ENCODE measurements at places on chromosomes 5 and 9.

DNA sequence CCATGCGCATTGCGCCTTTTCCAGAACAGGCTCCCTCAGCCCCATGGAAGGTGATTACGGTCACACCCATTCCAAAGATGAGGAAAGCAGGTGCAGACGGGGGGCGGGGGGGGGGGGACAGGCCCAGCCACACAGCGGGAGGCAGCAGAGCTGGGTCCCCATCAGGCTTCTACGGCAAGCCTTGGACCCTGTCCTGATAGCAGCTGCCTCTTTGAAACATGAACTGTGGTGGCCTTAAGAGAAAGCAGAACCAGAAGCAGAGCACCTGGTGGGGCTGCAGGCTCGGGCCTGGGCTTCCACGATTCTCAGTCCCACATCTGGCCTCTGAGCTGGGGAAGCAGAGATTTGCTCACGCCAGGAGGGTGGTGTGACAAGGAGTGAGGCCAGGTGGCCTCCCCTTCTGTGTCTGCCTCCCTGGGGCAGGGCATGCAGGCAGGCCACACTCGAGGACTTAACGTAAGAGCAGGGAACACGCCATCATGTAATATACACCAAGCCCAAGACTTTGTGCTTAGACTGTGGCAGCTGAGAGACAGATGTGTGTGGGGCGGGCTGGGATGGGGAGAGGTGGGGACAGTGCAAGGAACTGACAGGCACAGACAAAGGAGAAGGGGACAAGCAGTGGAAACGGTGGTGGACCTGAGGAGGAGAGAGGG, 14.2 kb upstream of the PHYKPL start:
- DNase-seq, result no peak
- H3K27ac ChIP-seq, result no peak overlapping the region
- no peaks in the 10 kb centered on the region for H3K36me3 ChIP-seq

DNA sequence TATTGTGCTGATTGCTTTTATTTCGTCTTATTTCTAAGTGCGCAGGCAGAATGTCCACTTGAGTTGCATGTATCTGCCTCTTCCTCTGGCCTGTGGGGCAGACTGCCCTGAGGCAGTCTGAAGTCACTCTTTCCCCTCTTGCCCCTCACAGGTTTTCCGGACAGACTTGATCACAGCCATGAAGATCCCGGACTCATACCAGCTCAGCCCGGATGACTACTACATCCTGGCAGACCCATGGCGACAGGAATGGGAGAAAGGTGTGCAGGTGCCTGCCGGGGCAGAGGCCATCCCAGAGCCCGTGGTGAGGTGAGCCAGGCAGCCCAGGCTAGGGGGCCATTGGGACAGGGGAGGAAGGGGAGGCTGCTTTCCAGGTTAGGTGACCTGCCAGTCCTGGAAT, 26.4 kb downstream of the JADE2 start:
- no peak overlapping the region for H3K4me3 ChIP-seq
- no peaks in the 10 kb centered on the region for H3K4me1 ChIP-seq
- H3K27ac ChIP-seq, result no peak overlapping the region
- peaks cover 7% of the 10 kb centered on the region for H3K36me3 ChIP-seq
- no peak for DNase-seq

GRCh38 chr9:20028192-20028848, 239.5 kb upstream of the SLC24A2 start:
- H3K36me3 ChIP-seq, result no peaks in the 10 kb centered on the region
- H3K4me1 ChIP-seq, result peaks cover 32% of the 10 kb centered on the region

DNA sequence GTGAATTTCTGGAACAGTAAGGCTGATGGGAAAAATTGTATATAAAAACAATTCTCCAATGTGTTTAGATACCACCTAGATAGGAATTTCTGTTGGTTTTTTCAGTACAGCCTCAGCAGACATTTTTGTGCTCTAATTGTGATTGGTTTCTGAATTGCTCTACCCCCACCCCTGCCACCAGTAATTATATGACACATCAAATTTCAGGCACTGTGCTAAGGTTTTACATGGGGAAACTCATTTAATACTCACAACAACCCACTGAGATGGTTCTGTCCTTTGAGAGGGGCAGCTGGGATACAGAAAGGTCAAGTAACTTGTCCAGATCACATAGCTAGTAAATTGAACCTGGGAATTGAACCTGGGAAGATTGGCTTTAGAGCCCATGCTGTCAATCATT, 288.0 kb downstream of the ARHGEF28 start:
- H3K4me3 ChIP-seq, result no peak overlapping the region
- no peak for DNase-seq
- H3K27ac ChIP-seq, result no peak overlapping the region
- no peaks in the 10 kb centered on the region for H3K36me3 ChIP-seq
- no peaks in the 10 kb centered on the region for H3K4me1 ChIP-seq

GRCh38 chr5:76930083-76930482, 22.8 kb upstream of the CRHBP start:
- H3K4me3 ChIP-seq, result no peak overlapping the region
- DNase-seq, result no peak
- no peaks in the 10 kb centered on the region for H3K4me1 ChIP-seq
- no peaks in the 10 kb centered on the region for H3K27me3 ChIP-seq
- H3K36me3 ChIP-seq, result no peaks in the 10 kb centered on the region

GRCh38 chr9:112620388-112620787, 97.5 kb downstream of the INIP start:
- no peaks in the 10 kb centered on the region for H3K36me3 ChIP-seq
- no peak for DNase-seq
- H3K27ac ChIP-seq, result no peak overlapping the region
- peaks cover 6% of the 10 kb centered on the region for H3K4me1 ChIP-seq

DNA sequence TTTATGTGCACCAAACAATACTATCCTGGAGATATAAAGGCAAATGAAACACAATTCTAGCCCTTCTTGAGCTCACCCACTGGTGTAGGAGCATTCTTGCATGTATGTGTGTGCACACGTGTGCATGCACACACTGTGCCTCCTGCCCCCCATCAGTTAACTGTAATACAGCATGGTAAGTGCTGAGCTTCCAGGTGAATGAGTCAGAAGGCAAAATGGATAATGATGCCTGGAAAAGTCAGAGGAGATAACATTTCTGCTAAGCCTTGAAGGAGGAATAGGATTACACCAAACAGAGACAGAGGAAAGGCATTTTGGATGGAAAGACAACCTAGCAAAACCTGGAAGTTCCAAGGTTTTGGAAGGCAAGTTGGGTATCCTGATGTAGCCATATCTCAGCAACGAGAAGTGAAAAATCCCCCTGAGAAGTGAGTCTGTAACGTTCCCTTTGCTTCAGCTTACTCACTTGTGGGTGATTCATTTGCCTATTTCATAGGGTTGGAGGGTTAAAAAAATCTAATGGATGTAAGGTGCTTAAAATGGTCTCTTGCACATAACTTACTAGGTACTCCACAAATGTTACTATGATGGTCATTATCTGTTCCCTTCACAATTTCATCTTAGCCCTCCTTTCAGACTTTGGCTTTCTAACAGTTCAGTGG, 101.4 kb upstream of the STC2 start:
- no peaks in the 10 kb centered on the region for H3K36me3 ChIP-seq
- no peak overlapping the region for H3K27ac ChIP-seq
- no peak overlapping the region for H3K4me3 ChIP-seq

- H3K36me3 ChIP-seq, result no peaks in the 10 kb centered on the region
- H3K4me3 ChIP-seq, result no peak overlapping the region
- DNase-seq, result no peak
- no peaks in the 10 kb centered on the region for H3K4me1 ChIP-seq
These were observed 198.8 kb downstream of the ADAMTS12 start for GRCh38 chr5:33692980-33693379.

GRCh38 chr5:83377131-83377865, 94.2 kb upstream of the VCAN start:
- no peak overlapping the region for H3K4me3 ChIP-seq
- no peaks in the 10 kb centered on the region for H3K36me3 ChIP-seq
- H3K27ac ChIP-seq, result no peak overlapping the region
- no peaks in the 10 kb centered on the region for H3K27me3 ChIP-seq

GRCh38 chr9:124475158-124475867, 25.1 kb downstream of the ADGRD2 start:
- H3K4me3 ChIP-seq, result no peak overlapping the region
- no peak for DNase-seq
- H3K4me1 ChIP-seq, result peaks cover 7% of the 10 kb centered on the region
- no peak overlapping the region for H3K27ac ChIP-seq
- no peaks in the 10 kb centered on the region for H3K27me3 ChIP-seq

DNA sequence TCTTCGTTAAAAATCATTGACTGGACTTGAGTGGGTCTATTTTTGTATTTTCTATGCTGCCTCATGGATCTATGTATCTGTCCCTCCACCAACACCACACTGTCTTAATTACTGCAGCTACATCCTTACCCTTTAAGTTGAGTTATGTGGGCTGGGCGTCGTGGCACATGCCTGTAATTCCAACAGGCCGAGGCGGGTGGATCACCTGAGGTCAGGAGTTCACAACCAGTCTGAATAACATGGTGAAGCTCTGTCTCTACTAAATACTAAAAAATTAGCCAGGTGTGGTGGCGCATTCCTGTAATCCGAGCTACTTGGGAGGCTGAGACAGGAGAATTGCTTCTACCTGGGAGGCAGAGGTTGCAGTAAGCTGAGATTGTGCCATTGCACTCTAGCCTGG, 48.2 kb downstream of the XRCC4 start:
- H3K4me3 ChIP-seq, result no peak overlapping the region
- H3K27ac ChIP-seq, result no peak overlapping the region
- H3K36me3 ChIP-seq, result no peaks in the 10 kb centered on the region
- H3K27me3 ChIP-seq, result no peaks in the 10 kb centered on the region

DNA sequence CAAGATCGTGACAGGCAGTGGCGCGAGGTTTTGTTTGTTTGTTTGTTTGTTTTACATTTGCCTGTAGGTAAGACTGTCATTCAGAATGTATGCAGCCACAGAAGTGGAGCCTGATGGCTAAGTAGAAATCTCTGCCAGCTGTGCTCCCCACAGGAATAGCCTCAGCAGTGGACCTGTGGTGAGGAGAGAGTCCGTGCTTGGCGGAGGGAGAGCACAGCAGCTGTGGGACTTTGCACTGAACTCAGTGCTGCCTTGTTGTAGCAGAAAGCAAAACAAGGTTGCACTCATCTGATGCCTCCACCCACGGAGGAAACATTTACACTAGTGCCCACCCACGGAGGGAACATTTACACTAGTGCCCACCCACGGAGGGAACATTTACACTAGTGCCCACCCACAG, 4.4 kb upstream of the ZNF782 start:
- H3K4me1 ChIP-seq, result peaks cover 34% of the 10 kb centered on the region
- DNase-seq, result no peak
- H3K4me3 ChIP-seq, result no peak overlapping the region
- no peaks in the 10 kb centered on the region for H3K36me3 ChIP-seq

DNA sequence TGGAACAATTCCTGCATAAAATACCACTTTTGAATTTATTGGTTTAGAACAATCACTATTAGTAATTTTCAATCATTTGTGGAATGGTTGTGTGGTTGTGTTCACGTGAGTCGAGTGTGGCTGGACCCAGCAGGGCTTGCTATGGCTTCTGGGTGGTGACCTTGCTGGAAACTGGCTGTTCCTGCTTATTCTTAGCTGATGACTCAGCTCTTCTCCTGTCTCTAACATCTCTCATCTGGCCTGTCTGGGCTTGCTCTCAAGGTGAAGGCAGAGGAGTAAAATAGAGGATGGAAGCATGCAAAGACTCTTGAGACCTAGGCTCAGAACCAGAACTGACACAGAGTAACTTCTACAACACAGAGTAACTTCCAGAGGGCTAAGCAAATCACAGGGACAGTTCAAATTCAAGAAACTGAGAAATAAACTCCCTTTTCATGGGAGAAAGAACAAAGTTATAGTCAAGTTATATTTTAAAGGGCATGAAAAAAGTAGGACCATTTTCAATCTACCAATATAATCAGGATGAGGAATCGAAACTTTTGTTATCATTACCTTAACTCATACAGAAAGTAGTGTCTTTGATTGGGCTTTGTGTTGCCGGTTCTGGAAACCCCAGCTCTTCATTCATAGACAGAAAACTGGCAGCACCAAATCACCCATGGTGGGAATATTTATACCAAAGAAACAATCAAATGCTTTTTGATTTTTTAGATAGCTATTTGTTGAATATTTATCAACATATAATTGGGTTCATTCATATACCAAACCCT, 665.1 kb downstream of the CDH18 start:
- no peaks in the 10 kb centered on the region for H3K36me3 ChIP-seq
- no peaks in the 10 kb centered on the region for H3K27me3 ChIP-seq
- H3K4me3 ChIP-seq, result no peak overlapping the region
- H3K27ac ChIP-seq, result no peak overlapping the region

DNA sequence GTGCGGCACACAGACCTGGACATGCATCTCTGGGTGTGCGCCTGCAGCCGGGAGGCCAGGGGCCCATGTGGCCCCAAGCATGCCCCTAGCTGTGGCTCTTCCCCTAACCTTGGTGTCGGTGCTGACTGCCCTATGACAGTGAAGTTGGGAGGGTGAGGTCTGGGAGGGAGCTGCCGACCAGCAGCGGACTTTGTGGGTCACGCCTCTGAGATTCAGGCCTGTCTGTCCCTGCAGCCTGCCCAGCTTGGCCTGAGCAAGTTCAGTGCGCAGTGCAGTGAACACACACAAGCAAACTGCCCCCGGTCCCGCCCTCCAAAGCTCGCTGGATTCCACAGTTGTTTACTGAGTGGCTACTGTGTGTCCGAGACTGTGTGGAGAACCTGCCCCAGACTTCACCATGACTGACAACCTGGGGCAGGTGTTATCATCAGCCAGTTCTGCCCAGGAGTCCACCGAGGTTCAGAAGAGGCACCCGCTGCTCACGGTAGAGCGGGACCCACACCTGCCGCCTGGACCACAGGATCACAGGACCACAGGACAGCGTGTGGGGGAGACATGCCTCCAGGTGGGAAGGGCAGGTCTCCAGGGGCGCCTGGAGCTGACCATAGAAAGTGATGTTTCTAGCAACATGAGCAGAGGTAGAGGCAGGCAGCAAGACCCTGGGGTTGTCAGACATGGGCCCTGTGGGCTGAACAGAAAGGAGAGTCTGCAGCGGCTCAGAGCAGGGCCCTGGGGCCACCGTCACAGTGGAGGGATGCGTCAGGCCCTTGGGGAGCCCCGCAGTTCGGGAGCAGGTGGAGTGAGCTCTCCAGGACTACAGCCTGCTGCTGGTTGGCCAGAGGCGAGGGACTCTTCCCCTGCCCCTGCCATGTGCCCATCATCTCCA, 105.1 kb downstream of the PHF2 start:
- H3K27me3 ChIP-seq, result no peaks in the 10 kb centered on the region
- peak; percentile 31 for DNase-seq
- H3K36me3 ChIP-seq, result no peaks in the 10 kb centered on the region
- H3K27ac ChIP-seq, result peak overlapping the region; percentile 15
- H3K4me1 ChIP-seq, result no peaks in the 10 kb centered on the region

DNA sequence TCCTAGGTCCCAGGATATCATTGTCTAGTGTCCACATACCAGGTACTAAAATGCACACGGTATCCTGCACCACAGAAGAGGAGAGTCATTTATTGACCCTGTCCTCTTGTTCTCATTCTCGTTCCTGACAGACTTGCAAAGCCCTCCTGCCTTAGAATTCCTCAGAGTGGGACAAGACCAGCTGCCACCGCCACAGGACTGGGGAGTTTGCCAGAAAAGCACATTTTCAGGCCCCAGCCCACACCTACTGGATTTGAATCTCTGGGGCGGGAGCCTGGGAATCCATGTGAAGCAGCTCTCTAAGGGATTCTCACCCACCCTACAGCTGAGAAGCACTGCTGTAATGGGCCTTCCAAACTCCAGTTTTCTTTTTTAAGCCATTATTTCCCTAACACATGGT, 68.0 kb upstream of the FANCC start:
- no peak for DNase-seq
- no peak overlapping the region for H3K4me3 ChIP-seq
- no peaks in the 10 kb centered on the region for H3K36me3 ChIP-seq
- H3K27me3 ChIP-seq, result no peaks in the 10 kb centered on the region
- peak overlapping the region; percentile 69 for H3K27ac ChIP-seq
- H3K4me1 ChIP-seq, result peaks cover 30% of the 10 kb centered on the region

GRCh38 chr5:66377747-66378146, 218.4 kb upstream of the MAST4 start:
- H3K27me3 ChIP-seq, result no peaks in the 10 kb centered on the region
- no peak overlapping the region for H3K27ac ChIP-seq
- H3K4me3 ChIP-seq, result no peak overlapping the region
- no peak for DNase-seq
- no peaks in the 10 kb centered on the region for H3K4me1 ChIP-seq
